AG04450 (cell line): ENCODE measurements at places on chromosomes 4 and X.

- DNase-seq: no peak
These were observed 252.6 kb downstream of the ANTXR2 start for GRCh38 chr4:79820427-79820826.

- DNase-seq: no peak
These were observed 267.8 kb downstream of the BCOR start for GRCh38 chrX:39829965-39830364.

DNA sequence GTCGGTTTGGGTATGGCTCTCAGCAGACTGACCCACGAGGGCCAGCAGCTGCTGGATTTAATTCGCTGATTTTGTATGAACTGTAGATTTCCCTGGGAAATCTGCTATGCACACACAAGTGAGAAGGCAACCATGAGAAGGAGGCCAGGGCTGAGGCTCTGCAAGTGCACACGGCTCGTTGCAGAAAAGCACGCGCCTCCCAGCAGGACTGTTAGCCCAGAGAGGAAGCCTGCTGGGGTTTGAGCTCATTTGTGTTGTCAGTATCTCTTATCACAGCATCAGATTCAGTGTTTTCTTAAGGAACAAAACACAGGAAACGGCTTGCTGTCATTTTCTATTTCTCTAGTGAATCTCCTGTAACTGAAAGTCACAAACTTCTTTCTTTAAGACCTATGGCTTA lies 296.2 kb upstream of the FAT1 start:
- DNase-seq: no peak

- DNase-seq: no peak
These were observed 41.6 kb upstream of the UGDH start for GRCh38 chr4:39568805-39569204.

- no peak for DNase-seq
These were observed 44.8 kb downstream of the MOB1B start for GRCh38 chr4:70946939-70947338.

DNA sequence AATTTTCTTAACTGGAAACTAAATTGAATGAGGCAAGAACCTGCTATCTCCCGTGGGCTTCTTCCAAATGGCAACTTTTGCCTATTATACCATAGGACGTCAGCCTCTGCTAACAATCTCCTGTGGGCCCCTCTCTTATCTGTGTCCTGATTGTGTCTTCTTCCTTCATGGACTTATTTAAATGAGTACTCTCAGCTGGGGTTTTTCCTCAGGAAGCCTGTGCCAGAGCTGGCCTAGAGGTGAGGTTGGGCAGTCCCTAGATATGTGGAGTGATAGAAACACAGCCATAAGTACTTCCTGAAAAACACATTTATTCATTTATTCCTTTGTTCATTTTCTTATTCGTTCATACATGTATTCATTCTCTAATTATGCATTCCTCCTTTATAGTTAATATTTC lies 712.5 kb upstream of the SLIT2 start:
- no peak for DNase-seq

DNA sequence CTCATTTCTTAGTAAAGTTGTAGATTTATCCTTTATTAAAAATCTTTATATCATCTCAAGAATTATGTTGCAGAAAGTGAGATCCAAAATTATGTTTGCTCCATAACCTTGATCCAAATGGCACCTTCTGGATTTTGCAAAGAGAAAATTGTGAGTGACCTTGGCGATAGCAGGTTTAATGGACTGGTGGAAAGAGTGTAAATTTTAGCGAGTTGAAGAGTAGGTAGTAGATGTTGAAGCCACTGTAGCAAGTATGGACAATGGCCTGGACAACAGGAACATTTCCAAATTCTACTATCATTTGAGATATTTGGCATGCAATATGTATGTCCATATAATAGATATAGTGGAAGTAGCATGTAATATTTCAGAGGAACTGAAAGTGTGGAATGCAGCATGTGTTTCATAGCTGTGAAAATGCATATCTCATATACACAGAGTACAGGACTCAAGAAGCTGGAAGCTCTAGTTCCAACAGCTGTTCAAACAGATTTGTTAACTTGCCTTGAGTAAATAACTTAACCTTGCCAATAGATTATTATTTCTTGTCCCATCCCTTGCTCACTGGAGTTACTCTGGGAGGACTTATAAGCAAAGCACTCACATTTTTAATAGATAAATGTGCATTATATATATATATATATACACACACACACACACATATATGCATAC lies 152.5 kb upstream of the TLL1 start:
- DNase-seq: no peak

DNA sequence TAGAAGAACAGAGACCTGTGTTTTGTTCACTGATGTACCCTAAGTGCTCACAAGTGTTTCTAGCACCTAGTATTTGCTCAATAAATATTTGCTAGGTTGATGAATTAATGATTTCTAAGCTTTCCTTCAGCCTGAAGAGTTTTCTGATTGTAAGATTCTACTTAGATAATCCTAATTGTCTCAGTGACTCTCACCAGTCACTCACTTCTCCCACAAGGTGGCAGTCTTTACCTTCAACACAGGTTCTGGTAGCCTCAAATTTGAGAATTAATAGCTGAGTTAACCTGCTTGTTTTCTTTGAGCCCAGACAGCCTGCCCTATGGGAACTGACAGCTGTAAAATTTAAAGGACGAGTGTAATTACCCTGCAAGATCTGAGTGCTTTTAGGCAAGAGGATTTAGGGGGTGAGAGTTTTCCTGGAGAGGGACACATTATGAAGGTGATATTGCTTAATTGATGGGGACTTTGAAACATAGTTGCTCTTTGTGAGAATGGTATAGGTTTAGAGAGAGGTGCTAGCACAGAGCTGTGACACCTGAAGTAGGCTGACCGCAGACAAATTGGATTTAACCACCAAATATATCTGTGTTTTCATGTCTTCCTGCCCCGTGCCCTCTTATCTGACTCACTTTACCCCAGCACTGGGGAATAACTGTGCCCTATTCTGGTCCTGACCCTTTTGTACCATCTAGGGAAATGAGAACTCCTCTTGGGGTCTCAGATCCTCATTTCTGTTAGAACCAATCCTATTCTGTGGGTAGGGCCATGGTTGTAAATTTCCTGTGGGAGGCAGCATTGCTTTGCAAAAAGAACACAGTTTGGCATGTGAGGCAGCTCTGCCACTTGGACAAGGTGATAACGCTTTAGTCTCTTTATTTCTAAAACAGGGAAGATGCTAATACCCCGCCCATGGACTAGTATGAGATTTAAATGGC lies 27.7 kb downstream of the CD38 start:
- DNase-seq: peak; percentile 21

DNA sequence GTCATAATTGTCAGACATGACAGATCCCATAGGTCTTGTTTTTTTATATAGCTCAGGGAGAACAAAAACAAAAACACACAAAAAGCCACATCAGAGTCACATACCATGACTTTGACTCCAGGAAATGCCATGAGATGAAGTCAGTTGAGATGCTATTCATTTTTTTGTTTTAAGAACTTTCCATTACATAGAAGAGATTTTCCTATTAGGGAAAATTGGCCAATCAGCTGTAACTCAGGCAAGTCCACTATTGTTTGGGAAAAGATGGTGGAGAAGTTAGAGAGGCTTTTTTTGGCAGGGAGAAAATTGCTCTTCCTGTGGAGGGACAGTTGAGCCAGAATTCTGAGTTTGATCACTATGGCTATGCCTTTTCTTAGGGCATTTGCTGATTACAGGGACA lies 72.6 kb downstream of the SMARCA5 start:
- DNase-seq: no peak

GRCh38 chr4:17164666-17165065 lies 266.2 kb upstream of the LDB2 start:
- DNase-seq: no peak

GRCh38 chr4:36716874-36717273 lies 435.5 kb downstream of the DTHD1 start:
- DNase-seq: no peak

DNA sequence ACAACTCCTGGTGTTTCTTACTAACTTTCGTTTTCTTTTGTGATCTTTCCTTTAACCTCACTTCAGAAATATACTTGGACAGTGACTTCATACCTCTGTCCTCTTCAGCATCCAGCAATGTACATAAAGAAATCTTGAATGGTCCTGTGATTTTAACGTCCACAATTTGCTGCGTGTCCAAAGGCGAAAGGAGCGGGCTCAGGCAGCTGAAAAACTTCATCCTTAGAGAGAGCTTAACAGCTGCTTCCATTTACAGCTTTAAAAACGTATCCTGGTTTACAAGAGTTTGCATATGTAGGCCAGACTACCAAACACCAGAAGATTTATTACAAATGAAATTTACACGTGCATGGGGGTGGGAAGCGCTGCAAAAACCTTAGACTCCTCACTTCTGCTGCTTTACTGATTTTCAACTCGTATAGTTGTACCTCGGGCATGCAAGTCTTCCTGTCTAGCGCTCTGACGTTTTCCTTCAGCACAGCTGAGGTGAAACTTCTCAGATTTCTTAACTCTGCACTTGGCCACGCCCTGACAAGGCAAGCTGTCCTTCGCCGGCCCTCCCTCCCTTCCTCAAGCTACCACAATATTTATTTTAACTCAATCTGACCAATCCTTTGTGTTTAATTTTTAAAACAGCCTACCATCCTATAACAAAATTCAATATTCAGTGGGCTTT lies 406.4 kb downstream of the FAM47A start:
- no peak for DNase-seq

- no peak for DNase-seq
These were observed 8.9 kb downstream of the CD99 start for GRCh38 chrX:2699959-2700358.

GRCh38 chr4:39883646-39884045 lies 94.1 kb downstream of the PDS5A start:
- DNase-seq: no peak

- no peak for DNase-seq
These were observed 580.1 kb downstream of the RAPGEF2 start for GRCh38 chr4:159682996-159683395.

DNA sequence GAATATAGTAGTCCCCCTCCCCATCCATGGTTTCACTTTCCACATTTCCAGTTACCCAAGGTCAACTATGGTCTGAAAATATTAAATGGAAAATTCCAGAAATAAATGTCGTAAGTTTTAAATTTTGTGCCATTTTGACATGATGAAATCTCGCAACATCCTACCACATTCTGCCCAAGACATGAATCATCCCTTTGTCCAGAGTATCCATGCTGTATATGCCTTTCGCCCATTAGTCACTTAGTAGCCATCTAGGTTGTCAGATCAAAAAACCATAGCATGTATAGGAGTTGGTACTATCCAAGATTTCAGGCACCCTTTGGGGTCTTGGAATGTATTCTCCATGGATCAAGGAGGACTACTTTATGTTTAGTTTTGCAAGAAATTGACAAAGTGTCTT lies 8.3 kb downstream of the PRRG1 start:
- no peak for DNase-seq

GRCh38 chr4:185317880-185318279 lies 77.8 kb downstream of the LRP2BP start:
- DNase-seq: no peak

GRCh38 chr4:94654714-94655113 lies 103.0 kb upstream of the BMPR1B start:
- DNase-seq: no peak

DNA sequence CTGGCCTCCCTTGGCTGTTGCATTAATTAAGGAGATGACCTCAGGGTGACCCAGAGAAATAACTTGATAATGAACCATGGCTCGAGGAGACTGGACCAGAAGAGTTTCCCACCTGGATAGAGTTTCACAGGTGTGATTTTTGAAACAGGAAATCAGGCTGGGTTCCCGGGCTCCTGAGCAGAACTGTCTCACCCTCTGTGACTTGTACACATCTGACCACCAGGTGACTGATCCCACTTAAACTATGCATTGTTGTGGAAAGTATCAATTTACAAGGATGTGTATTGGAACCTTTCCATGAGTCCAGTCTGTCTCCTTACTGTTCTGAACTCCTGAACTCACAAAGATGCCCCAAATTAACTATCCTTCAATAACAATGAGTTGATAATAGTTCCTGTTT lies 220.3 kb downstream of the PTTG2 start:
- DNase-seq: no peak

GRCh38 chr4:82842593-82842992 lies 44.0 kb upstream of the SCD5 start:
- no peak for DNase-seq

DNA sequence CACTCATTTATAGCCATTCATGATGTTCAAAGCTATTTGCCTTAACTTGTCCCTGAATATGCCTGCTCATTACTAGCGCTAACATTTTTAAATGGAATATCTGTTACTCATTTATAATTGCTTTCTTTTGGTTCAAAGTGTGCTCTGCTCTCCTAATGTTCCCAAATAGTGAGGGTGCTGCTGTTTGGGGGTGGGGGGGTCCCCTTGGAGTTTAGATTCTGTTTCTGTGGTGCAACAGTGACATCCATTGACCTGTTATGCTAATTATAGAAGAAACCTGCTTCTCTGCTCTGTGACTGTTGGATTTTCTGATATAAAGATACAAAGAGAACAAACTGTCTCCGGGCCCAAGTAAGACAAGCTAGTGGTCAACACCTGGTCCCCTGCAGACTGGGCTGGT lies 222.4 kb downstream of the SHROOM3 start:
- no peak for DNase-seq

DNA sequence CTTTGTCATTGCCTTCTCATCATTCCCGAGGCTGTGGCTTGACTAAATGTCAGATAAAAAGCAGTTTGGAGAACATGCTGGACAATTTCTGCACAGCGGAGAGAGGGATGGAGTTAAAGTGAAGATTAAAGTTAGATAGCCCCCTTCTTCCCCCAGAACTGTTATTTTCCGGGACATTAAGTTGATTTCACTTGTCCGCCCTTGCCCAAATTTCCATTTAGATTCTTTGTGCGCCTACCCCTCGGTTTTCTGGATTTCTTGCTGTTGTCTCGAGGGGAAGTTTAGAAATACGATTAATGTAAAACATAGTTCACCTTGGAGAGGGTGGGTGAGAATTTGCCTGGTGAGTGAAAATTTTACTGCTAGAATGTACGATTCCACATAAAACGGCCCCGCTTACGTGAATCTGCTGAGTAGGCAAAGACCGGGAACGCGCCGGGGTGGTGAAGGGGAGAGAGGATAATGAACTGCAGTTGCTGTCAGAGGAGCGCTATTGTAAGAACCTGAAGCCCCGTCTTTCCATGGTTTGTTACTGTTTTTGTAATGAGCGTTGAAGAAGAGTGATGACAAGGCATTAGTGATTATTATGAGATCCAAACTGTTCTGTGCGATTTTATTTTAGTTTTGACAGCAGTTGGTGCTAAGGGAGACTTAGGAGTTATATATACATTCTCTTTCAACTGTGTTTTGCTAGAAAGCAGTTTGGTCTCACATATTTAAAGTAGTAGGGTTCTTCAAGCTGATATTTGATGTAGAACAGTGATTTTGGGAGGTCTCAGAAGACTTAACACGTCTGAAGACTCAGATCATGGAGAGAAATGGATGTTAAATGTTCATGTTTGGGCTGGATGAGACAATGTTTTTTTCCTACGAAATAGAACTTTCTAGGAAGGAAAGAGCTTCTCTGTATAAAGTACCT lies 73.0 kb downstream of the AFF1 start:
- no peak for DNase-seq

DNA sequence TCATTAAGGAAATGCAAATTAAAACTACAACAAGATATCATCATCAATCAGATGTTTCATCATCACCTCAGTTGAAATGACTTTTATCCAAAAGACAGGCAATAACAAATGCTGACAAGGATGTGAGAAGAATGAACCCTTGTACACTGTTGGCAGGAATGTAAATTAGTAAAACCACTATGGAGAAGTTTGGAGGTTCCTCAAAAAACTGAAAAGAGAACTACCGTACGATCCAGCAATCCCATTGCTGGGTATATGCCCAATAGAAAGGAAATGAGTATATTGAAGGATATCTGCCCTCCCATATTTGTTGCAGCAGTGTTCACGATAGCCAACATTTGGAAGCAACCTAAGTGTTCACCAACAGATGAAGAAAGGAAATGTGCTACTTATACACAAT lies 50.6 kb upstream of the STARD8 start:
- no peak for DNase-seq

GRCh38 chr4:7971881-7972500 lies 32.3 kb upstream of the AFAP1 start:
- DNase-seq: no peak
